ENCODE measurements at places on chromosomes 7 and 10.

DNA sequence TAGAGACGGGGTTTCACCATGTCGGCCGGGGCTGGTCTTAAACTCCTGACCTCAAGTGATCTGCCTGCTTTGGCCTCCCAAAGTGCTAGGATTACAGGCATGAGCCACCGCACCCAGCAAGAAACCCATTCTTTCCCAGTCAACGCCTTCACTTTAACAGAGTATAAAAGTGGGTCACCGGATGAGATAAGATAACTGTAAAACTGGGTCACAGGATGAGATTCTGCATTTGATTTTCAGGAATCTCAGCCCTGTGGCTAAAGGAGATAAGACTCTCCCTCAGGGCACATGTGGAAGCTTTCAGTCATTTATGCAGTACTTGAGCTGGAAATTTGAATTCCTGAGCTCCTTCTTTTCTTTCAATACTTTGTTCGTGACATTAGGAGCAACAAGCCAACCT lies 70.8 kb downstream of the LRRC17 start:
- H3K27me3 ChIP-seq, result no peaks in the 10 kb centered on the region
- H3K4me1 ChIP-seq, result no peaks in the 10 kb centered on the region
- no peak for DNase-seq
- H3K27ac ChIP-seq, result no peak overlapping the region
- H3K4me3 ChIP-seq, result no peak overlapping the region
- H3K36me3 ChIP-seq, result no peaks in the 10 kb centered on the region

DNA sequence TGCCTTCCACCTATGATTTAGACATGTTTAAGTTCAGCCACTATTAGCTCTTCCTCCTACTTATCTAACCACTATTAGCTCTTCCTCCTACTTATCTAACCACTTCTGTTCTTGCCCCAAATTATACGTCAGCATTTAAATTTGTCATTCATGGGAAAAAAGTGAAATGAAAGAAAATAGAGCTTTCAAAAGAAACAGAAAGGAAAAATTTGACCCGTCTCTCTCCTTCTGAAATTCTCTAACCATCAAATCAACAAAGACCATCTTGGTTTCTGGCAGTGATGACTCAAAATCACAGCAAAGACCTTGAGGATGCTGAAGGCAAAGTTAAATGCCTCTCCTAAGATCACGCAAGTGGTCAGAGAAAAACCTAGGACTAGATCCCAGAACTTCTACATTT lies 2.6 kb downstream of the LIPA start:
- H3K27me3 ChIP-seq, result no peaks in the 10 kb centered on the region
- no peaks in the 10 kb centered on the region for H3K36me3 ChIP-seq
- peaks cover 8% of the 10 kb centered on the region for H3K4me1 ChIP-seq
- no peak for DNase-seq
- H3K4me3 ChIP-seq, result no peak overlapping the region

GRCh38 chr7:137958470-137959431 lies 43.1 kb downstream of the CREB3L2 start:
- no peak overlapping the region for H3K4me3 ChIP-seq
- H3K36me3 ChIP-seq, result no peaks in the 10 kb centered on the region
- H3K27me3 ChIP-seq, result no peaks in the 10 kb centered on the region
- no peak for DNase-seq

GRCh38 chr7:41415471-41416207 lies 287.3 kb downstream of the INHBA start:
- no peak overlapping the region for H3K27ac ChIP-seq
- no peak for DNase-seq
- H3K4me3 ChIP-seq, result no peak overlapping the region
- no peaks in the 10 kb centered on the region for H3K27me3 ChIP-seq
- no peaks in the 10 kb centered on the region for H3K36me3 ChIP-seq
- H3K4me1 ChIP-seq, result no peaks in the 10 kb centered on the region

GRCh38 chr7:40747856-40748255 lies 613.1 kb downstream of the SUGCT start:
- H3K4me3 ChIP-seq, result no peak overlapping the region
- no peak for DNase-seq
- no peaks in the 10 kb centered on the region for H3K36me3 ChIP-seq
- H3K4me1 ChIP-seq, result no peaks in the 10 kb centered on the region

DNA sequence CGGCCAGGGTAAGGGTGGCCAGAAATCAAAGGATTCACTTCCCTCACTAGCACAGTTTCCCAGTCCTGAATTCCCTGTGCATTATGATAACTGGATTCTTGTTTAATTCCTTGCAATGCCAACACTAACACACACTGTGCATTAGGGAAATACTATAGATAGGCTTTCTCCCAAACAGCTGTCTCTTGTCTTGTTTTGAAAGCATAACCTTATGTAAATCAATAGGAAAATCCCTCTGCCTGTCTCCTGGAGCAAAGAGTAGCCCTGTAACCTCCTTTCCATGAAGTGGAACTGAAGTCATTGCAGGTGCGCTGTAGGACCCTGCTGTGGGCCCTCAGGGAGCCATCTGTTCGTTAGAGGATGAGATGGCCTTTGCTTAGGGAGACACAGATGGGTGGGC lies 82.8 kb upstream of the FAM171A1 start:
- no peak for DNase-seq
- H3K36me3 ChIP-seq, result no peaks in the 10 kb centered on the region
- no peaks in the 10 kb centered on the region for H3K27me3 ChIP-seq
- H3K27ac ChIP-seq, result no peak overlapping the region
- peaks cover 6% of the 10 kb centered on the region for H3K4me1 ChIP-seq
- no peak overlapping the region for H3K4me3 ChIP-seq

DNA sequence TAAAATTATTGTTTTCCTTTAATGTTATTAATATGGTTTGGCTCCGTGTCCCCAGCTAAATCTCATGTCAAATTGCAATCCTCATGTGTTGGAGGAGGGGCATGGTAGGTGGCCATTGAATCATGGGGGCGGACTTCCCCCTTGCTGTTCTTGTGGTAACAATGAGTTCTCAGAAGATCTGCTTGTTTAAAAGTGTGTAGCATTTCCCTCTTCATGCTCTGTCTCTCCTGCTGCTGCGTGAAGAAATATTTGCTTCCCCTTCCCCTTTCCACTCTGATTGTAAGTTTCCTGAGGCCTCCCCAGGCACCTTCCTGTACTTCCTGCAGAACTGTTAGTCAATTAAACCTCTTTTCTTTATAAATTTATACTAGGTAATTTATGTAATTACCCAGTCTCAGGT lies 27.5 kb downstream of the VIM start:
- H3K27ac ChIP-seq, result no peak overlapping the region
- H3K36me3 ChIP-seq, result no peaks in the 10 kb centered on the region
- no peak overlapping the region for H3K4me3 ChIP-seq

DNA sequence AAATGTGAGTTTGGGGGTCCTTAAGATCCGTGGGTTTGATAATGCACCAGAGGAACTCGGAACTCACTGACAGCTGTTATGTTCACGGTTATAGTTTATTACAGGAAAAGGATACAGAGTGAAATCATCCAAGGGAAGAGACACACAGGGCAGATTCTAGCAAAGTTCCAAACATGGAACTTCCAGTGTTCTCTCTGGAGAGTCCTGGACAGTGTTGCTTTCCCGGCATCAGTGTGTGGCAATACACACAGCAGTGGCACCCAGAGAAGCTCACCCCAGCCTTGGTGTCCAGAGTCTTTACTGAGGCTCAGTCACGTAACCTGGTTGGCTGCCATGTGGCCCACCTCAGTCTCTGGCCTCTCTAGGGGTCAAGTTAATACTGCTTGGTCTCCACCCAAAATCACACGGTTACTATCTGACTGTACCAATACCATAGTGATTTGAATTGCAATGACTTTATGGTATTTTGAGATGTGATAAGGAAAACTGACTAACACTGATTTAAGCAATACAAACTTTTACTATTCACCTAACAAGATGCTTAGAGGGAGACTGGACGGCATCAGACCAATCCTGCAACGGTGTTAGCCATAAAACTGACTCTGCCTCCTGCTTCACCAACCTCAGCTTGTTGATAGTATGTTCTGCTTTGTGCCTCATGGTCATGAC lies 8.1 kb upstream of the PRXL2A start:
- DNase-seq, result no peak
- no peak overlapping the region for H3K27ac ChIP-seq
- H3K27me3 ChIP-seq, result no peaks in the 10 kb centered on the region
- H3K4me1 ChIP-seq, result no peaks in the 10 kb centered on the region
- H3K36me3 ChIP-seq, result no peaks in the 10 kb centered on the region

- no peaks in the 10 kb centered on the region for H3K4me1 ChIP-seq
- no peak for DNase-seq
- no peak overlapping the region for H3K27ac ChIP-seq
- H3K4me3 ChIP-seq, result no peak overlapping the region
- H3K27me3 ChIP-seq, result no peaks in the 10 kb centered on the region
Observed at GRCh38 chr7:101496017-101496416, 133.1 kb downstream of the MYL10 start.

DNA sequence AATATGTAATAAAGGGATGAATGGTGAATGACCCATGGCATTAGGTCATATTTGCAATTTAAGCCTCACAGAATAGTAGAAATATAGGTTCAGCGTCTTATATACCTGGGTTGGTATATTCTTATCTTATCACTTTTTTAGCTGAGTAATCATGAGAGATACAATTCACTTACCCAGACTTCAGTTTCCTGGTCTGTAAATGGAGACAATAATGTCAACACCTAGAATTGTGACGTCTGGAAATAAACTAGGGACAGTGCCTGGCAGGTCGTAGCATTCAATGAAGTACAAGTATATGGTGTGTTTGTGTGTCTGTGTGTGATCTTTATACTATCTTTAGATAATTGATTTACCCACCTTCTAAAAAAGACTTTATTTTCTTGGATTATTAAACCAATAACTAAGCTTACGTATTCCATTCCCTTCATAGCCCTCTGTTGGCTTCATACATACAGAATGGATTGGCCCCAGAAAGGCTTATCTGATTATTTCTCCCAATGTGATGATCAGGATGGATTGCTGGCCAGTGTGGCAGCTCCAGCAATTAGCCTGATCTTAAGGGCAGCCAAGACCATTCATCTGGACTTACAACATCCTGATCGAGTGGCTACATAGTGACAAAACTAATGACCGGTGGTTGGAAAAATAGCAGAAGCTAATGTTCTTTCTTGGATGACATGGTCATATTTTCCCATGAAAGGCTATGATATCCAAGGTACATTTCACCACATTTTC lies 121.2 kb upstream of the NPVF start:
- no peaks in the 10 kb centered on the region for H3K36me3 ChIP-seq
- DNase-seq, result no peak
- no peak overlapping the region for H3K27ac ChIP-seq
- H3K4me1 ChIP-seq, result no peaks in the 10 kb centered on the region
- no peaks in the 10 kb centered on the region for H3K27me3 ChIP-seq
- H3K4me3 ChIP-seq, result no peak overlapping the region

DNA sequence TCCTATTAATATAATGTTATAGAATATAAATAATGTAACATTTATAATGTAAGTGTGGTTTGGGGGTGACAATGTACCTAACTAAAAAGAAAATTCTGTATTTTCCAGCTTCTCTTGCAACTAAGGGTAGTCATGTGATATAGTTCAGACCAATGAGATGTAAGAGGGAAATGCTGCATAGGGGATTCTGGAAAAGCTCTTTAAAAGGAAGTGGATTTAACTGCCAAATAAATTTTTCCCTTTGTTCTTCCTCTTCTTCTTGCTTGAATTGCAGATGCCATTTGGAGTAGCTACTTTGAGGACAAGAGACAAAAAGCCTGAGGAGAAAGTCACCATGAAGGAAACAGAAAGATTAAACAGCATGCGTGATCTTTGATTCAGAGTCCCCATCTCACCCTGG lies 194.3 kb downstream of the PTEN start:
- H3K4me1 ChIP-seq, result peaks cover 8% of the 10 kb centered on the region
- H3K4me3 ChIP-seq, result no peak overlapping the region
- no peaks in the 10 kb centered on the region for H3K27me3 ChIP-seq
- H3K36me3 ChIP-seq, result no peaks in the 10 kb centered on the region

DNA sequence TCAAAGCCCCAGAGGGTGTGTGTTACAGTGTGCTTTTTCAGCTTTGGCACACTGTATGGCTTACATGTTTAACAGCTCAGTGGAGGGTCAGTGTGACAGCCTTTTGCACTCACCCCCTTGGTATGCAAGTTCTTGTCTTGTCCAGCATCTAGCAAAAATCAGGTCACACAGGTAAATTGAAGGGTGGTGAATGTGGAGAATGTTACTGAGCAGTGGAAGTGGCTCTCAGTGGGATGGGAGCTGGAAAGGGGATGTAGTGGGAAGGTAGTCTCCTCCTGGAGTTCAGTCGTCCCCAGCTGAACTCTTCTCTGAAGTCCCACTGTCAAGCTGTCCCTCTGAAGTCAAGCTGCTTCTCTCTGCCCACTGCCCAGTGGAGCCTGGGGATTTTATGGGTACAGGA lies 21.0 kb upstream of the C10orf90 start:
- H3K27me3 ChIP-seq, result no peaks in the 10 kb centered on the region
- H3K27ac ChIP-seq, result no peak overlapping the region
- H3K4me1 ChIP-seq, result no peaks in the 10 kb centered on the region
- no peak overlapping the region for H3K4me3 ChIP-seq
- no peak for DNase-seq
- no peaks in the 10 kb centered on the region for H3K36me3 ChIP-seq

GRCh38 chr10:15136129-15137035 lies 32.1 kb downstream of the NMT2 start:
- H3K4me3 ChIP-seq, result no peak overlapping the region
- DNase-seq, result no peak
- peaks cover 50% of the 10 kb centered on the region for H3K36me3 ChIP-seq
- no peaks in the 10 kb centered on the region for H3K4me1 ChIP-seq

- no peak overlapping the region for H3K4me3 ChIP-seq
- H3K36me3 ChIP-seq, result no peaks in the 10 kb centered on the region
- no peak for DNase-seq
Observed at GRCh38 chr10:28790146-28790545, 112.8 kb downstream of the BAMBI start.

DNA sequence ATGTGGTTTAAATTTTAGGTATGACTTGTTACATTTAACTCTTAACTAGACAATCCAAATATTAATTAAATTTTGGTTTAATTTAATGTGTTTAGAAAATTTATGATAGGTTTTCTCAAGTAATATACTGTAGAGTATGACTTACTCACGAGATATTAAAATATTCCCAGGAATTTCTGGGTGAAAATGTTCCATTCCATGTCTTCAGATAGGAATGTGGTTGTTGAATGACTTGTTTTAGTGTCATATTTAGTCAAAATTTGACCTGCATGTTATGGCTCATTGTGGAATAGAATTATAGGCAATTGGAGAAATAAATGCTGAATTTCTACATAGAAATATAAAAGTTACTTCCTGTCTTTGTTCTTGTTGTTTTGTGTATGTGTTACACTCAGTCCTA lies 46.7 kb downstream of the SHOC2 start:
- no peaks in the 10 kb centered on the region for H3K27me3 ChIP-seq
- H3K36me3 ChIP-seq, result no peaks in the 10 kb centered on the region
- H3K4me3 ChIP-seq, result no peak overlapping the region
- no peak overlapping the region for H3K27ac ChIP-seq

Measured in naive thymus-derived CD4-positive, alpha-beta T cell (primary cell).